Activated CD4-positive, alpha-beta T cell treated with anti-CD3 and anti-CD28 coated beads, Interleukin-2, Interleukin-4, amounts not matched to agents 100 ng/mL and 50 ng/mL, durations not matched to agents 16 hours and 8 hours (primary cell): ENCODE measurements at places on chromosomes 5 and 9.
A peak's percentile ranks its signal among the peaks of the same experiment; 100 is the strongest.

DNA sequence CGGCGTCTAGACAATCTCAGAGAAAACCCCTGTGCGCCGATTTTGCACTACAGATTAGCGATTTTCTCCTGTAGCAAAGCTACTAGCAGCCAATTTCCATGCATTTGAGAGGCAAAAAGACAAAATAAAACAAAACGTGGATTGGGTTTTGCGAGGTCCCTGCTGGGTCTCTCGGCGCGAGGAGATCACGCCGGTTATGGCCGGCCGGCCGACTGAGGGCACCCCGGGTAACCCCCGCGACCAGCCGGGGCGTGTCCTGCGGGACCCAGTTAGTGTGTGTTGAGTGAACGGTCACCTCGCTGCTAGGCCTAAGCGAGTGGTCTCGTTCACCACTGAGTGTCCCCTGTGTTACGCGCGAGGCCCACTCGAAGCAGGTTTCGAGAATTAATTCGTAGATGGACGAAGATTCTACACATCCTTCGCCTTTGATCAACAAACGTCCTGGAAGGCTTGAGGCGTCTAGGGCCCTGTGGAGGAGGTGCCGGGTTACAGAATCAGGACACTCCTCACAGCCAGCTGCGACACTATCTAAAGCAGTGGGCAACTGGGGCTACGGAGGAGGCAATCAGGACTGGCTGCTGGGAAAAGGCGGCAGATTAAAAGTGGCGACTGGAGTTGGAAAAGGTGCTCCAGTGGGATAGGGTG is 764 bp upstream of the VDAC1 start:
- peak; percentile 15 for DNase-seq

DNA sequence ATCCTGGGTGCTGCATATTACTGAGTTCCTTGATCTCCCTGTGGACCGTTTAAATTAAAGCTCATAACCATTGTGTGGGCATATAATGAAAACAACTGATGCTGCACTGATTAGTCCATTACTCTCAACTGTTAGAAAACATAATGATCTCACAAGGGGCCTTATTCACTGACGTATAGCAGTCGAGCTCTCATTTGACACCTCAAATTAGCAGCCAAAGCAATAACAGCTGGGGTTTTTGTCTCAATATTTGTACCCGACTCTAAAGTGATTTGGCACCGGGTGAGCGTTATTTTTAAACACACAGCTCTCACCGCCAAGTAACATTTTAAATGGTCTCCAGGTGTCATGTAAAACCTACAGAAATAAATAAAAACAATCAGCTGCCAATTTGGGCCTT is 252.2 kb upstream of the PANK3 start:
- no peak for DNase-seq

DNA sequence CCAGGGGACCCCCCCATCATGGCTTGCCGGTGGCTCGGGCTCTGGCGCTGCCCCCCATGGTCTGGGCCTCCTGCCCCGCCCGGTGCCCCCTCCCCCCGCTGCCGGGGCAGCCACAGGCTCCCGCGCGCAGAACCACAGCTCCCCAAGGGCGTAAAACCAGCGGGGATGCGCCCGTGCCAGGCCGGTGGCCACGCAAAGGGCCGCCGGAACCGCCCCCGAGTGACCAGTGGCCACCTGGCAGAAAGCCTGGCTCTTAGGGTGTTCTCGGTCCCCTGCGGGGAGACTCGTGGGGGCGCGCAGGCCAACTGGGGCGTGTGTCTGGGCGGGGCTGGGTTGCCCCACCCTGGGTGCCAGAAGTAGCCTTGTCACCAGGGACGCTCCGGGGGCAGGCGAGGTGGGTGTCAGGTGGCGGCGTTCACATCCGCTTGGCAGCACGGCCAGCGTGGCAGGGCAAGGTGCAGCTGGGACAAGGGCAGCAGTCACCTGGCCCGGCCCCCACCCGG is 515 bp upstream of the AGPAT2 start:
- no peak for DNase-seq

DNA sequence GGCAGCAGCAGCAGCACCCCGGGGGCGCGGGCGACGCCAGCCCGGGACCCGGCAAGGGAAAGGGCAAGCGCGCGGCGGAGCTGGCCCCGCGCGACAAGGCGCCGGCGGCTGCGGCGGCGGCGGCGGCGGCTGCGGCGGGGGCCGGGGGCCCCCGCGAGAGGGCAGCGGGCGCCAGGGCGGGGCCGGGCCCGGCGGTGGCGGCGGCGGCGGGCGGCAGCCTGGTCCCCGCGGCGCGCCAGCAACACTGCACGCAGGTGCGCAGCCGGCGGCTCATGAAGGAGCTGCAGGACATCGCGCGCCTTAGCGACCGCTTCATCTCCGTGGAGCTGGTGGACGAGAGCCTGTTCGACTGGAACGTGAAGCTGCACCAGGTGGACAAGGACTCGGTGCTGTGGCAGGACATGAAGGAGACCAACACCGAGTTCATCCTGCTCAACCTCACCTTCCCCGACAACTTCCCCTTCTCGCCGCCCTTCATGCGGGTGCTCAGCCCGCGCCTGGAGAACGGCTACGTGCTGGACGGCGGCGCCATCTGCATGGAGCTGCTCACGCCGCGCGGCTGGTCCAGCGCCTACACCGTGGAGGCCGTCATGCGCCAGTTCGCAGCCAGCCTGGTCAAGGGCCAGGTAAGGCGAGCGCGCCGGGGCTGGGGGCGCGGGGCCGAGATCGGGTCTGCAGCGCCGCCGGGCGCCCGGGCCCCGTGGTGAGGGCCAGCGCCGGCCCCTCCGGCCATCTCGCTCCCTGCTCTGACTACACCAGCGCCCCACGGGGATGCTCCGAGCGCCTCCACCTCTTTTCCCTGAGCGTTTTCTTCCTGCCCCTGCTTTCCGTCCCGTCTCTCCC is at the start of gene UBE2QL1:
TSS of gene UBE2QL1 (plus strand) at position 238 of the 843 bp plus-strand sequence. CDS start at position 273, 35 bp downstream.
- DNase-seq, result no peak

DNA sequence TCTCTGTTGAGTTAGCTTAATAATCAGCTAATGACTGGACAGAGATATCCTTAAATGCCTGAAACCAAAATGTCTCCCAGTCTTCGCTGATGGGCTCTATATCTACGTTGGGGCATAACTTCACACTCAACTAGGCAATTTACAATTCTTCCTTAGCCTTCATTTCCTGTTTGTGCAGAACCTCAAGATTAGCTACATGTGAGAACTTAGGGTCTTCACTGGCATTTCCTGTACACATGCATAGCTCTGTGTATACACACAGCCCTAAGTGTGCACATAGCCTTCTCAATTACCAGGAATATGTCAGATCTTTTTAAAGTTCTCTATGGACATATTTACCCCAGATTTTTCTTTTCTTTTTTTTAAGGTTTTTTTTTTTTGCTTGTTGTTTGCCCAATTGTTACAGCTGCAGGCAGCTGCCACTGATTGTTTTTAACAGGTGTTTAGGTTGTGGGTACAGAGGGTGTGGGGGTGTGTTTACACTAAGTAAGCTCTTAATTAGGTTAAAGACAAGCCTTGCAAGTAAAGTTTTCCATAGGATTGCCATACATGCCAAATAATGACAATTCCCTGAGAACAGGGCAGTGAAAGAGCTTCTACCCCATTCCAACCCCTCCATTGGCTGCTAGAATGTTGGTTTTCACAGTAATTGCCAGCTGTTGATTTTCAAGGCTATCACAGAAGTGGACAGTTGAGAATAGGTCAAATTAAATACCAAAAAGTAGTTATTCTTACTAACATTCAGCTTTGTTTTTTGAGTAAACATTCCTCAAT is 441.0 kb downstream of the TLE4 start:
- DNase-seq, result no peak

DNA sequence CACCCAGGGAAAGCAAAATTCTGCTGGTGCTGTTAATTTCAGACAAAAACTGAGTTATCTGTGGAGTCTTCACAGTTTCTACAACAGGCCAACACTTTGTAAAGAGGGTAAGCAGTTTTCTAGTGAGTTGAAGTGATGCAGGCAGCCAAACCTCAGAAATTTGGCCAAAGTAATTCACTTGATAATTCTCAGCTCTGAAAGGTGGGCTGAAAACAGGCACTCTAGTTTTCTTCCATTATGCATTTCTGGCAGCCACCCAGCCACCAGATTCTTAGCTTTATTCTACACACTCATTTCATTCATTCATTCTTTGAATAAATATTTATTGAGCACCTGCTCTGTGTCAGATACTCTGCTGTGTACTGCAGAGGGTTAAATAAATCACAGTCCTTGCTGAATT is 184.2 kb downstream of the RAB3C start:
- DNase-seq, result no peak

DNA sequence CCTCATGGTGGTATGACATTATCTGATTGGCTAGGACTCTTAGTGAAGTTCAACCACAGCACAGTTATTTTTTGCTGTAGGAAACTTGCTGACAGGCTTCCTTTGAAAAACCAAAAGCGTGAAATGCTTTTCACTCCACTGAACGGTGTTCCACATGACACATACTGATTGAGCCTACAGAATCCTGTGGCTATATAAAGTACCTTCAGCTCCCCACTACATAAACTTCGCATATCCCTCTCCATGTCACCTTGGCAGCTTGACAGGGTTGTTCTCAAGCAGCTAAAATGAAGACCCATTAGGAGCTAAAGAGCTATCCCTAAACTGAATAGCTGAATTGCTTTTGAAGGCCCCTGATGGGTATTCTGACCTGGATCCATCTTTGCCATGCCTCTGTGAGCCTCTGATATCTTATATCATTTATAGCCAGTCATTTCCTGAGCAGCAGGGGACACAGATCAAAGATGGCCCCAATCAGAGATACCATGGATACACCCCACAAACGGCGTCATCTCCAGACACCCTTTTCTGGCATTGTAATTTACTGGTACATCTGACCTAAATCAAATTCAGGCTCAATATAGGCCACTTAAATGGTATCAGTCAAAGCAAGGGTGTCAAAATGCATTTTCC is 91.5 kb downstream of the APBA1 start:
- no peak for DNase-seq

- peak; percentile 60 for DNase-seq
Measured at GRCh38 chr5:87300744-87301143, 33.1 kb downstream of the RASA1 start.

DNA sequence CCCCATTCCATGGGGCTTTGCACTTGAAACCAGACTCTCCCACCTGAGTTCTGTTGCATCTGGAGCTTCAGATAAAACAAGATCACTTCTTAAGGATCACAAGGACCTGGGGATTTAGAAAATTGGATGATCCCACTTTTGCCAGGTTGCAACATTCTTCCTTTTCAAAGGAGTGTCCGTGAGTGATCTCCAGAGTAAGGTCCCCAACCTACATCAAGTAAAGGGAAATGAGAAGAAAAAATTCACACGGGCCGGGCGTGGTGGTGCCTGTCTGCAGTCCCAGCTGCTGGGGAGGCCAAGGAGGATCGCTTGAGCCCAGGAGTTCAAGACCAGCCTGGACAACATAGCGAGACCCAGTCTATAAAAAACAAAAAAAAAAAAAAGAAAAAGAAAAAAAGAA is 41.2 kb upstream of the COL5A1 start:
- DNase-seq, result no peak

- no peak for DNase-seq
Measured at GRCh38 chr5:3126639-3127038, 375.2 kb upstream of the IRX2 start.

DNA sequence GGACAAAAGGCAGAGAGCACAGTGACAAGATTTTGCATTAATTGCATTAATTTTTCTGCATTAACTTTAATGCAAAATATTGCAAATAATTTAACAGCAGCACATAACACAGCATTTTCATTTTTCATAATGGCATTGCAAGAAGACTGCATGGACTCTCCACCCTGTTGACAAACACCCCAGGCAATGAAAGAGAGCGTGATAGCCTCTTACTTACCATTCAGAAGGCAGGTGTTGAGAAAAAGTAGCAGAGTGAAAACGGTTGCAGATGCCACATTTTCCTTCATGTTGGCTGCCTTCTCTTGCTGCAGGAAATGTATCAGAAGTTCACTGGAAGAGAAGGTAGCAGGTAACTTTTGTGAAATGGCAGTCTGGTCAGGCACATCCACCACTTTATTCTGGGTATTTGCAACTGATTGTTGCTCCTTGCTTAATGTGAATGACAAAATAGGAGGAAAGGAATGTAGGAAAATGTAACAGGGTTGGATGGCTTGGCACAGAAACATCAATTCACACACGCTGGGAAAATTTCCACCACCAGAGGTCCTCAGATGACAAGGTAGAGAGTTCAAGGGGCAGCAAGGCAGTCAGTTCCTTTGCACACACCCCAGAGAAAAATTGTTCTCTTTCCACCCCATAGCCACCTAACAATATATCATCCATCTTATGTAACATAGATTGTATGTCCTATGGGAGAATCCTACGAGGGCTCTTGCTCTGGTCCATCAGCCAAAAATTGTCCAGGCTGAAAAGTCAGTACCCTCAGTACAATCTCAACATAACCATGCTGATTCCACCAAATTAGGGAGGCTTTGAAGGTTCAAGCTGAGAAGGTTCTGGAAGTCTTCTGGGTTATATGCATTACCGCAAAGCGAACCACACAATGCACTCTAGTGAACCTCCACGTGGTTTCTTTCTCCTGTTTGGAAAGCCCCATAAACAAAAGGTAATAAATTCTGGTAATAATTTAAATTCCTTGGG is 41.9 kb upstream of the AGXT2 start:
- peak; percentile 50 for DNase-seq

GRCh38 chr5:100520348-100520747 is 14.8 kb upstream of the FAM174A start:
- DNase-seq, result no peak

- no peak for DNase-seq
Measured at GRCh38 chr5:177303925-177304391, 359 bp downstream of the PRELID1 start.

DNA sequence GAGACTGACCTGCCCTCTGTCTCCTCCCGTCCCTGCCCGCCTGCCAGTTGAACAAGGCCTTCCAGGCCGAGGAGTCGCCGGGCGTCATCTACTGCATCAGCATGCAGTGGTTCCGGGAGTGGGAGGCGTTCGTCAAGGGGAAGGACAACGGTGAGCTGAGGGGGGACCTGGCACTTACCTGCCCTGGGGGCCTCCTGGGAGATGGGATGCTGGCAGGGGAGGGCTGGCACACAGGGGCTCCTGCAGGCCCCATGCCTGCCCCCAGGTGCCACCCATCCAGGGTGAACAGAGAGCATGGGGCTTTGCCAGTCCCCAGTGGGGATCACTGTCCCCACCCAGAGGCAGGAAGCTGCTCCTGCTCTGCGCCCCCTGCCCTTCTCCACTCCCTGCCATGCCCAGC is 43.0 kb downstream of the USP20 start:
- DNase-seq, result no peak

- no peak for DNase-seq
Measured at GRCh38 chr9:12441506-12441905, 251.7 kb upstream of the TYRP1 start.

- no peak for DNase-seq
Measured at GRCh38 chr5:96023518-96023917, 61.9 kb upstream of the ELL2 start.

- DNase-seq, result no peak
Measured at GRCh38 chr5:149247726-149248125, 23.9 kb upstream of the AFAP1L1 start.
